ENCODE measurements at places on chromosomes 13 and 19. TPM values are rescaled to one million over a fixed set of nuclear protein-coding genes. Genes with fewer than 3 reads are reported as not detected.

GRCh38 chr13:100108913-100109507 lies 20.1 kb downstream of the PCCA start:
- DNase-seq = no peak

GRCh38 chr19:13155472-13156359 lies 5.5 kb downstream of the IER2 start:
- peak; percentile 87 for DNase-seq

GRCh38 chr13:65613004-65613403 lies 1617.1 kb downstream of the PCDH9 start:
- no peak for DNase-seq

- DNase-seq = no peak
Measured at GRCh38 chr13:47813718-47814117, 187.4 kb downstream of the SUCLA2 start.

GRCh38 chr13:48575031-48575430 lies 42.2 kb upstream of the RCBTB2 start:
- no peak for DNase-seq

DNA sequence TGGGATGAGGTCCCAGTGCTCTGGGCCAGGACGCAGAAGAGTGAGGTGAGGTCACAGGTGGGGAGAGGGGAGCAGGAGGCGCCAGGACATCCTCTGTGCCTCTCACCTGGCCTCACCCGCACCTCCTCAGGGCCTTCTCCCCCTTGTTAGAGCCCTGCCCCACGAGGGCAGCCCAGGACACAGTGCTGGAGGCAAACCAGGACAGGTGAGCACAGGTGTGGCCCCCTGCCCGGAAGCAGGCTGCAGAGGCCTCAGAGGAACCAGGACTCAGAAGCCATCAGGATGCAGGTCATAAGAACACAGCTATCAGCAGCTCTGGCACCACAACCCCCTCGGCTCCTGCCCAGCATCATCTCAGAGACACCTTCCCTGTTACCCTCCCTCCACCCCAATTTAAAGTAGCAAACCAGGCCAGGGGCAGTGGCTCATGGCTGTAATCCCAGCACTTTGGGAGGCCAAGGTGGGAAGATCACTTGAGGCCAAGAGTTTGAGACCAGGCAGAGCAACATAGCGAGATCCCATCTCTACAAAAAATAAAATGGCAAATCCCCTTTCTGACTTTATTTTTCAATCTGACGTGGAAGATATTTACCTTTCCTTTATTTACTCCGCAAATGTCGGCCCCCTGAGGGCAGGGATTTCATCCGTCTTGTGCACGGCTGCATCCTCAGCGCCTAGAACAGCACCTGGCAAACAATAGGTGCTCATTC lies at the start of gene CEACAM16:
CEACAM16 (plus strand) TSS at position 660 of the 710 bp plus-strand sequence. CDS start 2,306 bp downstream, outside the sequence.
- DNase-seq = no peak

DNA sequence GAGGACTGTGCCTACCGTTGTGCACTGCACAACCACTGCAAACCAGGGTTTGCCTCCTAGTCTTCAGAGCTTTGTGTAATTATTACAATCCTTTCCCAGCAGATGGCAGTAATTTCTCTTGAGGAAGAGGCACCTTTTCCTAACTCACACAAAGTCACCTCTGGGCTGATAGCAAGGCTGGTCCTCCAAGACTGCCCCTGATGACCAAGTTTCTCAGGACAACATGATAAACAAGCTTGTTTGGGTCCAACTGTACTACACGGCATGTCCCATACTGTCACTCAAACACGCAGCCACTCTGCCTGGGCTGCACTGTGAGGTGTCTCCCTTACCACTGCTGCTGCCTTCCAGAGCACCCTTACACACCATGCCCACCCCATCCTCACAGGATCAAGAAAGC lies 39.3 kb downstream of the RFXAP start:
- DNase-seq = peak; percentile 36

DNA sequence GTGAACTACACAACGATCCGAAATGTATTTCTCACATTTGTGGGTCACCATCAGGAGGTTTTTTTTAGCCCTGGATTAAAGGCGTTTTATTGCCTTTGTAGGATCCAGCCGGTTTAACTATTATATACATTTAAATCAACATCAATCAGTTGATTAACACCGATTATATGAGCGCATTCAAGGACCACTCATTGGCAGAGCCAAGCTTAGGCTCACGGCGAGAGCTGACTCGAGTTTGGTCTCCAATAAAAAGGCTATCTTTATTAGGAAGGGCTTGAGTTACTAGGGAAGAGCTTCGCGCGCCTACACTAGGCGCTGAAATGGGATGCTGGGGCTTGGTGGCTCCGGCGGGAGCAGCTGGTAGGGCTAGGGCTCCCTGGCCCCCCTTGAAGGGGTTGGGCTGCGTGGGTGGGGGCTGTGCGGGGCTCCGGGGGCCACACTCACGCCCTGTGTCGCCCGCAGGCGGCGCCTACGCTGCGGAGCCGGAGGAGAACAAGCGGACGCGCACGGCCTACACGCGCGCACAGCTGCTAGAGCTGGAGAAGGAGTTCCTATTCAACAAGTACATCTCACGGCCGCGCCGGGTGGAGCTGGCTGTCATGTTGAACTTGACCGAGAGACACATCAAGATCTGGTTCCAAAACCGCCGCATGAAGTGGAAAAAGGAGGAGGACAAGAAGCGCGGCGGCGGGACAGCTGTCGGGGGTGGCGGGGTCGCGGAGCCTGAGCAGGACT lies 4.2 kb downstream of the PDX1 start:
- DNase-seq = no peak

Gene RHPN2
- total RNA-seq = 17.4 TPM

Gene CD33
- 3.1 TPM for total RNA-seq

Data from A172 (cell line).